ENCODE measurements at places on chromosomes 11 and 22. TPM values are rescaled to one million over a fixed set of nuclear protein-coding genes. Genes with fewer than 3 reads are reported as not detected.

The SYT7 gene
- 0.71 TPM for total RNA-seq

The PRG3 gene
- not detected for total RNA-seq

The TST gene
- 9.3 TPM for total RNA-seq

The OR5A1 gene
- not detected for total RNA-seq

The OR8D1 gene
- total RNA-seq = not detected

The OR51B4 gene
- total RNA-seq = 0.46 TPM

The TMA7B gene
- not detected for total RNA-seq

The SHANK3 gene
- total RNA-seq = 24.2 TPM

The OR5B21 gene
- not detected for total RNA-seq

The HEPN1 gene
- not detected for total RNA-seq

The HBE1 gene
- not detected for total RNA-seq

The PLEKHB1 gene
- total RNA-seq = 2.5 TPM

The MYRF gene
- total RNA-seq = 3.7 TPM

The P2RX3 gene
- not detected for total RNA-seq

The FGF3 gene
- not detected for total RNA-seq

The IGSF22 gene
- not detected for total RNA-seq

The DDI1 gene
- not detected for total RNA-seq

The APOL6 gene
- 14.6 TPM for total RNA-seq

The P4HA3 gene
- 5.6 TPM for total RNA-seq

The GLYAT gene
- total RNA-seq = not detected

All from posterior vena cava (tissue), 2 donors.